ENCODE measurements at places on chromosomes 6 and 20.

DNA sequence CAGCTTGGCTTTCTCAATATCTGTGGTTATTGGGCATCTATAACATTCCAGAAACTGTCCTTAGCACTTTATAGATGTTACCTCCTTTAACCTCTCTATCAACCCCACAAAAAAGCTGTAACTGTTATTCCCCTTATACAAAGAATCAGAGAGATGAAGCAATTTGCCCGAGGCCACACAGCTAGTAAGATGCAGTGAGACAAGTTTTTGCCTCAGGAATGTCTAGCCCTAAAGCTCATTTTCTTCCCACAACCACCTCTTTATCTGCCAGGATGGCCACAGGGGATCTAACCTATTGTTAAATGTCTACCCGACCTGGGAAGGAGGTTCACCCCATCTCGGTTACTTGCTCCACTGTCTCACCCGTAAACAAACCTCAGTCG, 31.9 kb upstream of the TCP11 start:
- DNase-seq: no peak

DNA sequence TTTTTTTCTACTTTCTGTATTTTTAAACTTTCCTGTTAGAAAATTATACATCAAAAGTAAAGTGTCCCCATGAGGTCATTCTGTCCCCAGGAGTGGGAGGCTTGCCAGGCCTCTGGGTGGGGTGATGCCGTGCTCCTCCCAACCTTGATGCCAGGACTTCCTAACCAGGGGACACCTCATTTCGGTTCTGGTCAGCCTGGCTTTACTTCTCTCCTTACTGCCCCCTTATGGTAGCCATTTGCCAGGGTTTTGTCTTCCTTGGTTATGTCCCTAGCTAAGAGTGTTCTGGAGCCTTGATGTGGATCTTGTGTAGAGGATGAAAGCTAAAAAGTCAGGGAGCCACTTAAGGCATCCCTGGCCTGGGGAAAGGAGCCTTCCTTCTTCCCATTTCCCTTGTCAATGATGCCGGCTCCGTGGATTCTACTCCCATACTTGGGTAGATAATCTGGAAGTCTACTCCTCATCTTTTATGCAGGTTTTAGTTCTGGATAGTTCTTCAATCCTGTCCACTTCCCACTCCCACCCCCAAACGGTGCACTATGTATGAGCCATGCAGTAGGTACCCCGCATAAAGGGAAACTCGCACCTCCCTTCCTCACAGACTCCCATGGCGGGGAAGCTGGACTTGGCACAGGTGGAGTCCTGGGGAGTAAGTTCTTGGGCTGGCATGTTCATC, 164.1 kb upstream of the SALL4 start:
- DNase-seq: no peak

DNA sequence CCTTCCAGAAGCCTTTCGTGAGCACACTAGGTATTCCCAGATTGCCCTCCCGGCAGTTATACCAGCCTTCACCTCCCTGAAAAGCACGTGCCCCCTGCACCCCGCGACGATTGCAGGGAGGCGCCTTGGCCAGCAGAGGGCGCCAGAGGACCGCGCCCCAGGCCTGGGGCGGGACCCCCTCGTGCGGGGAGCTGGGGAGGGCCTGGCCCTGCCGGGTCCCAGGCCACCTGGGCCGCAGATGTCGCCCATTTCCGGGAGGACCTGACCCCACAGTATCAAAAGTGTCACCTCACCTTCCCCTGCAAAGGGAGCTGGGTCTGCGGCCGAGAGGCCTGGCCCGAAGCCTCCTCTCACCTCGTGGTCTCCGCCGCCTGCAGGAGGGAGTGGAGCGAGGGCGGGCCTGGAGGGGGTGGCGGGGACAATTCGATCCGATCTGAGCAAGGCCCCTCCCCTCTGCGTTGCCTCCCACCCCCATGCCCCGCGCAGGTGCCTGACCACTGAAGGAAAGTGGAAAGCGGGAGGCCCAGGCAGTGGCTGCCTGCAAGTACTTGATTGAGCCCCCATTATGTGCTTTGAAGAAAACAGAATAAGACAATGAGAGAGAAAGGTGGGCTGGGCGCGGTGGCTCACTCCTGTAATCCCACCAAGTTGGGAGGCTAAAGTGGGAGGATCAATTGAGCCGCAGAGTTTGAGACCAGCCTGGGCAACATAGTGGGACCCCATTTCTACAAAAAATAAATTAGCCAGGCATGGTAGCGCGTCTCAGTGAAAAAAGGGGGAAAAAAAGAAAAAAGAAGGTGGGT, 3.5 kb upstream of the SNAI1 start:
- peak; percentile 34 for DNase-seq

DNA sequence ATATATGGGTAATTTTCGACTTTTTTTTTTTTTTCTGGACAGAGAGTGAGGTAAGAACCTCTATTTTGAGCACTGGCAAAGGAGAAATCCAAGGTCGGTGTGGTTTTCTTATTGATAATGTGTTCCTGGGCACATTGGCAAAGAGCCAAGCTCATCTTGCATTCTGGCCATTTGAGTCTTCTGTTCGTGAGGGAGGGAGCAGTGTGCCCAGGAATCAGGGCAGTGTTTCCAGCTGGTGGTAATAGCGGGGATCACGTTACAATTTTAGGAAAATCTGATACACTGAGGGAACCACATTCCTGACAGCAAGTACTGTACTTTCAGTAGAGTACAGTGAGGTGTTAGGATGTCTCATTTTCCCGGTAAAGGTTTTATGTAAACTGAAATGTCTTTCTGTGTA, 442.3 kb upstream of the MAP3K7 start:
- no peak for DNase-seq

DNA sequence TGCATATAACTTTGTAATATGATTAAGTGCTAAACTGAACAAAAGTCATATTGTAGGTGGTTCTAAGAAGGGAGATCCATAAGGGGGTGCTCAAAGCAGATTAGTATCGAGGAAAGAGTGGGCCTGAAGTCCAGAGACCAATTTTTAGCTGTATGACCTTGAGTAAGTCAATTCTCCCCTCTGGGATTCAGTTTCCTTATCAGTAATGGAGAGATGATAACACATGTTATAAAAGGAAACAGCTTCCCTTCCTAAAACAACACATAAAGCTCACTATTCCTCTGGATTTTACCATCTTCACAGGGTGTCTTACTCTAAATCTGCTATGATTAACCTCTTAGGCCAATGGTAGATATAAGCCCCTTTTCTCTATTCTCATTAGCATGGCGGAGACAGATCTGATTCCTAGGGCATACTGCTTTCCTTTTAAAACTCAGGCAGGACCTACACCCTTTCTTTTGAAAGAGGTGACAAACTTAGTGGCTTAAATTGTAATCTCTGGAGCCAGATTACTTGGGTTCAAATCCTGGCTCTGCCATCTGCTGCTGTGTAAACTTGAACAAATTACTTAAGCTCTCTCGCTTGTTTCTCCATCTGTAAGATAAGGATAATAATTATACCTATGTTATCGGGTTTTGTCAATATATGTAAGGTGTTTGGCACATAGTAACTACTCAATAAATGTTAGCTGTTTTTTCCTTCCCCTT, 39.5 kb downstream of the ACSS2 start:
- DNase-seq: no peak

GRCh38 chr6:129679275-129679674, 30.7 kb downstream of the ARHGAP18 start:
- no peak for DNase-seq

DNA sequence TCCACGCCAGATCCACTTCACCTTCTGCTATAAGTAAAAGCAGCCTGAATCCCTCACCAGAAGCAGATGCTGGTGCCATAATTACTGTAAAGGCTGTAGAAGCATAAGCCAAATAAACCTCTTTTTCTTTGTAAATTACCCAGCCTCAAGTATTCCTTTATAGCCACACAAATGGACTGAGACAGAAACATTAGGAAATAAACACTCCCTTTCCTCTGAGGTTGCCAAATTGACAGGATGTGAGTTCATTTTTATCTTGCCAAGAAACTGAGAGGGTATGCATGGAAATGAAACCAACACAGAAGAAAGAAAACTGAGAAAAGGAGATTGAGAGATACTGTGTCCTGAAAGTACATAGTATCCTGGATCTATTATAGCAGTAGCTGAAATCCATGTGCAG, 481.2 kb downstream of the HAO1 start:
- no peak for DNase-seq

DNA sequence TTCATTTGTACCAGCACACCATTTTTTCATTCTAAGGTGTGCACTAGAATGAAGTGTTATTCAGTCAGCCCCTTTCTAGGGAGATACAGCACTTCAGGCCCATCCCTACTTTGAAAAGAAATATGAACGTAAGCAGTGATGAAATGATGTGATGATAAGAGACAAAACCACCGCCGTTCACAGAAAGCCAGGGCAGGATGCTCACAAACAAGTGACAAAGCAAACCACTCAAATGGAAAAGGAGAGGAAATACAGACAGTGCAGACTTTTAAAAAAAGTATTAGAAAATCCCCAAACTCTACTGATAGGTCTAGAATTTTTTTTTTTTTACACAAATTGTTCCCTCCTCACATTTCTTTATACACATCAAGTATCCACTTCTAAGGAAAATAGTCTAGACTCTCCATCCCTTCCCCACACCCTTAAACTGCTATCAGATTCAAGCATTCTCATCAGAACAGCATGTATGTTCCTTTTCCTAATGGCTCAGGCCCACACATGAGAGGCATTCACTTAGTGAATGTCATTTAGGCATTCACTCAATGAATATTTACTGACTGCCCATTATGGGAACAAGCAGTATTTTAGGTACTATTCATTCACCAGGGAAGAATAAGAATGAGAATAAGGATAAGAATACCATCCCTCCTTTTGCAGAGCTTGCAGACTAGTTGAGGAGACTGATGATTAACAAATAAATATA, 243.5 kb downstream of the GMPR start:
- DNase-seq: peak; percentile 36

GRCh38 chr6:117469356-117469755, 13.1 kb upstream of the DCBLD1 start:
- no peak for DNase-seq

- DNase-seq: peak; percentile 51
Measured at GRCh38 chr6:33787954-33788693, 806 bp downstream of the LEMD2 start.

- no peak for DNase-seq
Measured at GRCh38 chr6:157867981-157868380, 44.9 kb downstream of the SNX9 start.

- DNase-seq: peak; percentile 13
Measured at GRCh38 chr20:38222231-38222922, 38.2 kb downstream of the KIAA1755 start.

DNA sequence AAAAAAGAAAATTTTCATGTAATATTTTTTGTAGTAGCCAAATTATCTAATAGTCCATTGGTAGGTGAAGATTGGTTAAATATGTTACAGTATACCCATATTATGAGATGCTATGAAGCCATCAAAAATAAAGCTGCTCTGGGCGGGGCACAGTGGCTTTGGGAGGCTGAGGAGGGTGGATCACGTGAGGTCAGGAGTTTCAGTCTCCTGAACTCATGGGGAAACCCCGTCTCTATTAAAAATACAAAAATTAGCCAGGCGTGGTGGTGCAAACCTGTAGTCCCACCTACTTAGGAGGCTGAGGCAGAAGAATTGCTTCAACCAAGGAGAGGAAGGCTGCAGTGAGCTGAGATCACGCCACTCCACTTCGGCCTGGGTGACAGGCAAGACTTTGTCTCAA, 360.5 kb downstream of the KIF16B start:
- DNase-seq: no peak

- peak; percentile 50 for DNase-seq
Measured at GRCh38 chr20:5205348-5206210, 78.8 kb downstream of the CDS2 start.

GRCh38 chr6:80105972-80106417, 476 bp upstream of the BCKDHB start:
- no peak for DNase-seq

DNA sequence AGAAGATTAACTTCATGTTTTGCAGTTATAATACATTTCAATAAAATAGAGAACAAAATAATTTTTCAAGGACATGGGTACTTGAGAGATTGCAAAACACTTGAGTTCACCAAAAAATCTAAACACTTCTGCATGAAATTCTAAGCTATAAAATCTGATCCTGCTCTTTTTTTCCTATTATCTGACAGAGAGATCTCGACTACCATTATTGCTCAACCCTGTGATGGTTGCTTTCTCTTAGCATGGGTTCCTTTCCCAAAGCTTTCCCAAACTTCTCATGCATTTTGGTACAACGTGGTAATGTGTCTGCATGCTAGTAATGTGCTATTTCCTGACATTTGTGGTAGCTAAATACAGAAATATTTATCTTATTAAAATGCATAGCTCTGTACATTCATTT, 1243.1 kb upstream of the ADGRB3 start:
- no peak for DNase-seq

DNA sequence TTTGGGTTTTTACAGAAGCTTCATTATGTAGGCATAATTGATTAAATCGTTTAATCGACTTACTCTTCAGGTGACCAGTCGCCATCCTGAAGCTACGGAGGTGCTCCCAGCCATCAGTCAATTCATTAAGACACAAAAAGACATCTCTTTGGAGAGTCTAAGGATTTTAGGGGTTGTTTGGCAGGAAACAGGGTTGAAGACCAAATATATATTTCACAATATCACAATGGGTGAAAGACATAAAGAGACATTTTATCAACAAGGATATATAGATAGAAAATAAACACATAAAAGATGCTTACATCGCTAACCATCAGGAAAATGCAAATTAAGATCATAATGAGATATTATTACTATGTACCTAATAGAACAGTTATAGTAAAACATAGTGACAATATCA, 104.0 kb upstream of the SIRPG start:
- DNase-seq: no peak

DNA sequence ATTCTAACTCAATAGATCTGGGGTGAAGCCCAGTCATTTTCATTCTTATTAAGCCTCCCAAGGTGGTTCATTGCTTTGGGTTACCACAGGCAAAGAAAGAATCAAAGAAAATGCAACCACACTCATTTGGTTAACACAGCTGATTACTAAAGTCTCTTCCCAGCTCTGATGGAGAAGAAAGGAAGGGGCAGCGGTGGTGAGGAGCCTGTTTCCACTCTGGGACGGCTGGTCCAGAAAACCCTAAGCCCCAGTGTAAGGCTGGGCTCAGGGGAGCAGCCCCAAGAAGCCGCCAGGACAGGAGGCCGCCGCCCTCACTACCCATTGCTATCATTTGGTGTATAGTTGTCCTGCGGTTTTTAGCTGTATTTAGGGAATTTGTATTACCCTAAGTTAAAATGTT, 226.9 kb downstream of the CD83 start:
- DNase-seq: no peak

DNA sequence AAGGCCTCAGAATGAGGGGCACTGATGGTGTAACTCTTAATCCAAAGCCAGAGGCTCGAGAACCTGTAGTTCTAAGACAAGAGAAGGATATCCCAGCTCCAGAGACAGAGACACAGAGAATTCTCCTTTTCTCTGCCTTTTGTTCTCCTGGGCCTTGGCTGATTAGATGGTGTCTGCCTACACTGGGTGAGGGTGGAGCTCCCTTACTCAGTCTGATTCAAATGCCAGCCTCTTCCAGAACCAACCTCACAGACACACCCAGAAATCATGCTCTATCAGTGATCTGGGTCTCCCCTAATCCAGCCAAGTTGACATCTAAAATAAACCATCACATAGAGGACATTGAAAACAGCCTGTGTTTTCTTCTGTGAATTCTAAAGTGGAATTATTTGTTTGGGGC, 68.0 kb upstream of the SMIM28 start:
- no peak for DNase-seq

All from stimulated activated CD8-positive, alpha-beta memory T cell treated with anti-CD3 and anti-CD28 coated beads, Interleukin-15, amount 100 ng/mL, for 48 hours (primary cell).